Hippocampal formation (tissue), 2 donors: ENCODE measurements at places on chromosomes 6 and 20.

GRCh38 chr6:156131221-156131903 lies 645.8 kb upstream of the ARID1B start:
- DNase-seq: no peak

- DNase-seq: no peak
These were observed 8.1 kb downstream of the NEDD9 start for GRCh38 chr6:11224252-11224965.

DNA sequence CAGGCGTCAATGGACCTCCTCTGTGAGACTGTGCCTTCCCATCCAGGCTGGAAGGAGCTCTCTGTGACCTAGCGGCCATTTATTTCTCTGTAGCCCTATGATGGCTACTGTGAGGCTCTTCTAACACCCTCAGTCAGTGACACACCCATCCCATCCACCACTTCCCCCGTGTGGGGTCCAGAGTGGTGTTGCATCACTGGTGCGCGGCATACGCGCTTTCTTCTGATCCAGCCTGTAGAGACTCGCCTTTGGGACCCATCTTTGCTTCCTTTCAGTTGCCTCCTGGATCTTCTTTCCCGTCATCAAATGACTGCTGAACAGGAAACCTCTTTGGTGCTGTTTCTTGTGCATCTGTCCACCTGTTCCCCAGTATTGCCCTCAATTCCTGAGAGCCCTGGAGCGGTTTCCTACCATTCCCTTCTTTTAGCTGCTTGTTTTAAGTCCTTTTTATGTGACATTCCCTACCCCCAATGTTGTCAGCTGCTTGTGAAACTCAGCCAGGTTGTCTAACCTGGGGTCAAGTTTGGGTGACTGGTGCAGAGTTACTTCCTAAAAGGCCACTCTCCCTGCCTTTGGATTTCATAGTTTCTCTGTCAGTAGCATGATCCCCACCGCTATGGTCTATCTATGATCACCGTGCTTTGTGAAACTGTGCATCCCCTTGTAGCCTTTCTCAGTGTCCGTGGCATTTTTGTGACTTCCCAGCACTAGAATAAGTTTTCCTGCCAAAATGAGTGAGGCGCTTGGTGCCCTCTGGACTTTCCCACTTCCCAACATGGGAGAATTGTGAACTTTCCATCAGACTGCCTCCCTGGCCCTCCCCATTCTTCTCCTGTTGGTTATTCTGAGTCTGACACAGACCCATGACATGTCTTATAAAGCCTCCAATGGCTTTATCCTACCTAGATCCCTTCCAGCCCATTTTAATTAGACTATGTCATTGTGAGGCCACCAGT lies 5.7 kb downstream of the PRR3 start:
- no peak for DNase-seq

DNA sequence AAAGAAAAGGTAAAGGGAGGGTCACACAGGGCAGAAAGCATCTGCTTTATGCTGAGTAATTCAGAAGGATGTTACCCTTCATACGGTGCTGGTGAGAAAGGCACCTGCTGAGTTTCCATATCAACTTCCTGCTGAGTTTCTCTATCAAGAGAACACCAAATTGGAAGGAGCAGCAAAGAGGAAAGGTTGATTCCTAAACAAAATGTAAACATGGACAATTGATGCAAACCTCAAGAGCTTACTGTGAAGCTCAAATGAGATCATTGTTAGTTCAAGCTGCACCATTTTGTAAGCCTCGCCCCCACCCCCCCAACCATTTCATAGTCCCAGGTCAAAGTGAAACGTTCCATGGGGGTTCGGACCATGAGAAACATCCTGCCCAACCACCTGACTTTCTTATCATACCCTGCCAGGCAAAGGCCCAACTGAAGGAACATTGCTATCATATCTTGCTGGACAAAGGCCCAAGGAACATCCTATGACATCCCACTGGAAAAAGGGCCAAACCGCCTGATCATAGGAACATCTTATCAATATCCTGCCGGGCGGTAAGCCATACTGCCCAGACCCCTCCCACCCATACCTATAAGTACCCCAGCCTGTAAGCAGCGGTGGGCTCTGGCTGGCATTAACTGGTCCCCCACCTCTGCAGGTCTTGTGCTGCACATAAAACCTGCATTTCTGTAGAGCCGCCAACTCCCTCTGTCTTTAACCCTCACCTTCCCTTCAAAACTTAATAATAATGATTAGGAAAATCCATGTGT lies 171.6 kb downstream of the UBE3D start:
- DNase-seq: no peak

DNA sequence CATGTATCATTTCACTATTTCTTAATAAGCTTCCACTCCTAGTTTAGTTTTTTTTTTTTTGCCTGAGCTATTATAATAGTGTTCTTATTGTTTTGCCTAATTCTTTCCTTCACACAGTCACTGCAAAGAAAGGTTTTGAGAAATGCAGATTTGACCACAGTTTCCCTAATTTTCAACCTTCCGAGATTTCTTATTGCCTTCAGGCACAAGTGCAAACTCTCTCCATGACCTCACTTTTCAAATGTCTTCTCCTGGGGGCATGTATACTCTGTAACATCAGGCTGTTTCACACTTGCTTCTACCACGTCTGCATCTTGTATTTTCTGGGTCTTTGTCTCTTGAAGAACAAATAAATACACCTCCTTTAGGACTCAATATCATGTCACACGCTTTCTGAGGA lies 339.0 kb upstream of the CITED2 start:
- no peak for DNase-seq

DNA sequence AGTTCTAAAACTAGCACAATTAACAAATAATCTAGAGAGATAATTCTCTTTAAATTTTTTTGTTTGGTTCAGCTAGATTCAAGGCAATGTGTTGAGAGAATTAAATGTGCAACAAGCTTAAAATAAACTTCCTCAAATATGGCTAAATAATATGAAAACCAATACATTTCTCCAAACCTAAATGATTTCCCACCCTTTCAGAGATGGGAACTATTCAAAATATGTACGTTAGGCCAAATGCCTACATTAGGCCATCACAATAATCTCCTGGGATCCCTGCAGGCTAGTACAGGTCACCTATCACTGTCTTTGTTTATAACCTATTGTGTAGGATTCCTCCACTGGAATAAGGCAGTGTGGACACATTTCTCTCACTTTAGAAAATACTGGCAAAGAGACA lies 1.7 kb downstream of the FAXC start:
- no peak for DNase-seq
